GM06990 (cell line): ENCODE measurements at places on chromosomes 5 and 9.

GRCh38 chr5:44225231-44226160 is 163.7 kb downstream of the FGF10 start:
- no peak for DNase-seq

DNA sequence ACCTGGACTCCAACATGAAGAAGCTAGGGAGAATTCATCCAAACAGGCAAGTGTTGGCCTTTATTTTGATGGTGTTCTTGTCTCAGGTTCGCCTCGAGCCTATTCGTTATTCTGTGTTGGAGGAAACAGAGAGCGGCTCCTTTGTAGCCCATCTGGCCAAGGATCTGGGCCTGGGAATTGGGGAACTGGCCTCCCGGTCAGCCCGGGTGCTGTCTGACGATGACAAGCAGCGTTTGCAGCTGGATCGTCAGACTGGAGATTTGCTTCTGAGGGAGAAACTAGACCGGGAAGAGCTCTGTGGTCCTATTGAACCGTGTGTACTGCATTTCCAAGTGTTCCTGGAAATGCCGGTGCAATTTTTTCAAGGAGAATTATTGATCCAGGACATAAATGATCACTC is 367 bp downstream of the PCDHB4 start:
- no peak for DNase-seq

DNA sequence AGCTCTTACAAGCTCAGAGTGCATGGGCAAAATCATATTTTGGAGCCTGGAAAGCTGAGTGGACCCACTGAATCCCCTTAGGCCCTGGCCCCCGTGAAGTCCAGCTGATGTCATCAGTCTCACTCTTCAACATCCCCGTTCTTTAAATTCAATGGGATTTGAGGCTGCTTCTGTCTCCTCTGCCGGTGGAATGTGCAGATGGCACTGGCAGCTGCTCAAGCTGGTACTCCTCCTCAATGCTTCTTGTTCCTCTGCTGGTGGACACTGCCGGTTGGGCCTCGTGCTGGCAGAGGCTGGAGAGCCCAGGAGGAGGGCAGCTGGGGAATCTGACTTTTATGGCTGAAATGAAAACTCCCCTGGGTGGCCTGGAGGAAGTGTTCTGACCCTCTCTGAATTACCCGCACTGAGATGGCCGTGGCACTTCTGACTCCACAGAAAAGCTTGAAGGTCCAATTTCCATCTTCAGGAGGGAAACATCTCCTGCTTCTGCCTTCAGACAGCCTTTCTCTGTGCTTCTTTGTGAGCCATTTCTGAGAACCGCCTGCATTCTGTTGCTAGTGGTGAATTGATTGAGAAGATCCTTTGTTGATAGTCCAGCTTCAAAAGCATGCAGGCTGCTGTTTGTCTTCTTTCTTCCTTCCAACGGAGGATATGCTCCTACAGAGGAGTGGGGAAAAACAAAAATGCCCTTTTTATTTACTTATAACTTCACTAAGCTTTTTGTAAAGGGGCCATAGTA is 298.9 kb downstream of the TMEM38B start:
- no peak for DNase-seq

GRCh38 chr9:37619806-37620205 is 27.4 kb upstream of the TOMM5 start:
- no peak for DNase-seq

DNA sequence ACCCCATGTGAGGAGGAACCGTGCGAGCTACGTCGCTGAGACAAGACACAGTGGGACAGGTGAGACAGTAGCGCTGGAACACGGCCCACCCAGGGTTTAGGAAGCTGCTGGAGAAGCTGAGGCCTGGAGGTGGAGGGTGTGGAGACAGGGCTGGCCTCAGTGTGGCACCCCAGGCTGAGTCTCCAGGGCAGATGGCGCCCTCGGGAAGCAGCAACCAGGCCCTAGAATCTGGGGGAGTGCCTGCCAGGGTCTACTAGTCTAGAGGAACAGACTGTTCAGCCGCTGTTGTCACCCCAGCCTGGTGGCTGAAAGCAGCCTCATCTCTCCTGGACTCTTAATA is 4.6 kb upstream of the TERT start:
- no peak for DNase-seq

DNA sequence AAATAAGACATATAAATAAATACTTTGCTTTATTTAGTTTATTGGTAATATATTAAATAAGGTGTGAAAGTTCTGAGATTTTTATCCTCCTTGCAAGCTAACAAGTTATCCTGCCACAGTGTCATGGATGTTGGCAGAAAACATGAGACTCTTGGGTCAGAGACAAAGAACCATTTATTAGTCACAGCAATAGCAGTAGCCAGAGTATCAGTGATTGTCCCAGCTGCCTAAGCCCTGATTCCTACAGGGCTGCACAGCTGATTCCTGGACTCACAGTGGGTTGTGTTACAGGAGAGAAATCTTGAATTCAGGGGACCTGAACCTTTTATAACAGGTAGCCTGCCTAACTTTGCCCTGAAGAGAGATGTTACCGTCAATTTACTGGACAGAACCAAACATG is 304.5 kb upstream of the ZNF608 start:
- DNase-seq = no peak

- no peak for DNase-seq
Measured at GRCh38 chr5:135851186-135851914, 16.9 kb downstream of the SLC25A48 start.

GRCh38 chr9:98365781-98366180 is 110.3 kb upstream of the TBC1D2 start:
- DNase-seq = no peak

GRCh38 chr9:99356512-99356971 is 134.5 kb downstream of the SEC61B start:
- no peak for DNase-seq

DNA sequence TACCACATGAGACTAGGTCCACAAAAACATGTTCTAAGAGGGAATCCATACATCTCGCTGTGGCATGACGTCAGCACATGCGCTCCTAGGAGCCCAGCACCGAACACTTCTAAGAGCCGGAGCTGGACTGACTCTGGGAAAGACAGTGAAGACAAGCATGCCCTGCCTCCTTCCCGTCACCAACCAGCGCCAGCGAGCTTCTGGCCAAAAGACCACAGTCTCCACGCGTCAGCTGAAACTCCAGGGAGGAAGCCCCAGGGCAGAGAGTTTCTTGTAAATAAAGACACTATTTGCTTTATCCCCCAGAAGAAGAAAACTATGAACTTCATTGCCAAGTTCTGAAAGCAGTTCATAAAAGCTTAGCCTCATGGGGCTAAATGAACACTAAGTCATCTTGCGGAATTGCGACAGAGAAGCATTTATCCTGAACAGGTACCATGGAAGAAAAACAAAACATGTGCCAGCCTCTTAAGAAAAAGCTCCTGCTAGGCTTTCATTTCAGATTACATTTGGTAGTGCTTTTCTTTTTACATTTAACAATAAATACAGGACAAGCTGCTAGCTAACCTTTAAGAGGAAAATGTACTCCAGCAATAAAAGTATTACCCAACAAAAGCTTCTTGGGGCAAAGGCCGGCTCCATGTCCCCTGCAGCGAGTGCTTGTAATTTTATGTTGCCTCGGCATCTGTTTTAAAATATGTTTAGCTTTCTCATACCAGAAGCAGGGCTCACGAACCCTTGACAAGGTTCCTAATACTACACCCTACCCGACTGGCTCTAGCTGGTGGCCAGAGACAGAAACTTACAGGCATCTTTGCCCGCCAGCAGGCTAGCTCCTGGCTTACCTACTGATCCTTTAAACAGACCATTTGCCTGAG is 96.5 kb downstream of the PRRT1B start:
- no peak for DNase-seq

DNA sequence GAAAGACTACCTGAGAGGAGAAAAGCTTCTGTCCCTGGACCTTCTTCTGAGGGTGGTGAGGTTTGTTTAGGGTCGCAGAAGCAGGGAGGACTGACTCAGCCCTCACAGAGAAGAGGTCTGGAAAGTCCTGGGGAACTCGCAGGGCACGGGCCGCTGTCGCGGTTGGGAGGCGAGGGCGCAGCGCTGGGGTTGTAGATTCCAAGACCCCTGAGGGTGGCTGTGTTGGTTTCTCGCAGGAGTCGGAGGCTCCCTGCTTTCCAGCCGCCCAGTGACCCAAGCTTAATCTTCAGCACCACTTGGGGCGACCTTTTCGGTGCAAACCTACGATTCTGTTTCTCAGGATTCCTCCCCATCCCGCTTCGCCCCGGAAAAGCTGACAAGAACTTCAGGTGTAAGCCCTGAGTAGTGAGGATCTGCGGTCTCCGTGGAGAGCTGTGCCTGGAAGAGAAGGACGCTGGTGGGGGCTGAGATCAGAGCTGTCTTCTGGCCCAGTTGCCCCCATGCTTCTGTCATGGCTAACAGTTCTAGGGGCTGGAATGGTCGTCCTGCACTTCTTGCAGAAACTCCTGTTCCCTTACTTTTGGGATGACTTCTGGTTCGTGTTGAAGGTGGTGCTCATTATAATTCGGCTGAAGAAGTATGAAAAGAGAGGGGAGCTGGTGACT is 482 bp downstream of the SLC27A6 start:
- no peak for DNase-seq
